ENCODE measurements at places on chromosomes 16 and 17.

DNA sequence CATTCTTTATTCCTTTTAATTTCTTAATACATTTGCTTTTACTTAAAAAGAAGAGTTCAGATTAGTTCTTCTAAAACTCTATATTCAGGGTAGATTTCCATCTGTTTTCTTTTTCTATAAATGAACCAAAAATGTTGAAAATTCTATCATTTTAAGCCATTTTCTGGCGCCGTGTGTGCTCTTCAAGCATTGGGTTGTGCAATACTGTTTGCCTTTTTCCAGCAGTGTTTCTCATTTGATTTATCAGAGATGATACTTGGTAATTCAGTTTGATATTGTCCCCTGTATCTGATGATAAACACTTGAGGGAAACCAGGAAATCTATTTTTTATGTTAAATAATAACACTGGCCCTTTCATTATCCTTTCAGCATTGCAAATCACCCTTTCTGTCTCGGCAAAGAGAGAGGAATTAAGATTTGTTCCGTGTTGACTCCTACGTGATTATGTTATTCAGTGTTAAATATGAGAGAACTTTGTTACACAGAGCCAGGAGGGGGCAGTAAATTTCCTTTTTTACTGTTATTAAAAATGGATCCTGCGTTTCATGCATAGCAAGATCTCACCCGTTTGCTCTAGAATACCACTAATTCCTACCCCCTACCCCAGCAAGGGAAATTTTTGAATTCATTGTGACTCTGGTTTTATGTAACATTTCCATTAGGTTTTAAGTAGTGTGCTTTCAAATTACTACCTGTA, 606.9 kb upstream of the RBFOX1 start:
- no peak for DNase-seq

DNA sequence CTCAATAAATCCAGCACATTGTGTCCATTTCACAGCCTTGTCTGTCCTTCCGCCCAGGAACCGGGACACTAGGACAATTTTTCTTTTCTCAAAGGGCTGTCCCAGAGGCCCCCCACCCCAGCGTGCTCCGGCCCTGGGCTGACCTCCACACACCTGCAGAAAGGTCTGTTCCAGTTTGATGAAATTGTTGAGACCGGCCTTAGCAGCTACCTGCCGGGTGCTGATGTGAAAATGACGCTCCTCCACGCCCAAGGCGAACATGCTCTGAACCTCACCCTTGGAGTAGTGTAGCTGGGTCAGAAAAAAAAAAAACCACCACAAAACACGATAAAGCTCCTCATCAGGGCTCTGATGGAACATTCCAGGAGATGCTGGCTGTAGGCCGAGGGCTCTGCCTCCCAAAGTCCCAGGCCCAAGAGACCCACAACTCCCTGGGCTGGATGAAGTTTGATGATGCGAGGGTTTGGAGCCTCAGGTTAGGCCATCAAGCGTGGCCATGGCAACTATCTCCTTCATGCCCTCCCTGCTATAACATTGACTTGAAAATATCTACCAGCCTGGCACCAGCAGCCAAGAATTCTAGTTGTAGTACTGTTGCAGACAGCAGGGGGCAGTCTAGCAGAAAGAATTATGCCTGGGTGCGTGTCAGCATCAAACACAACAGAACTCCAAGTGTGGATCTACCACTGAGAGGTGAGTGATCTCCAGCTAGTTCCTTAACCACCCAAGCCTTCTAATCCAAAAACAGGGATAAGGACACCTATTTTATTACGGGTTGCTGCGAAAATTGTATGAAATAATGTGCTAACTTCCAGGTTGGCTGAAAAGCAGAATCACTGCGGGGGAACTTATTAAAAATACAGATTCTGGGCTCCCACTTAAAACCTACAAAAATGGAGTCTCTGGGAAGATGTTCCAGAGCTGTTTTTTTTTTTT, 62.1 kb downstream of the RMI2 start:
- DNase-seq = no peak

GRCh38 chr17:29057361-29057760, 14.4 kb downstream of the PIPOX start:
- no peak for DNase-seq

DNA sequence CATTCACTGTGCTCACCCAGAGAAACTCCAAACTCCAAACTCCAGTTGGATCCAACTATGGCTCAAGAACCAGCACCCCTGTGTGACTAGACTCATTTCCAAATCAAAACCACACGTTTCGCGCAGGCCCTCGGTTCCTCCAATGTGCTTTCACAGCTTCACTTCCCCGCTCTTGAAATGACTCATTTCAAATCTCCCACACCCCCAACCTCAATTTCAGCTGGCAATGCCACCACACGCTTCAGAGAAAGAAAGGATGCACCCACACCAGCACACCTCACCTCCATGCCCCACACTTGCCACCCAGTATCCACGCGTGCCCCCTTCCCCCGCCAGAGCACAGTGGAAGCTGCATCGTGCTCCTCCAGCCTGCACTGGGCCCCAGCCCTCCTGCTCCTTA, 9.0 kb downstream of the TMEM92 start:
- no peak for DNase-seq
